ENCODE measurements at places on chromosomes 2 and 18. TPM values are rescaled to one million over a fixed set of nuclear protein-coding genes. Genes with fewer than 3 reads are reported as not detected.

Gene ZFAND2B
- 41.6 TPM for total RNA-seq

Gene CTAGE1
- 0.10 TPM for total RNA-seq

Gene GRB14
- 2.0 TPM for total RNA-seq

Gene DUSP19
- total RNA-seq = 0.42 TPM

Gene LDLRAD4
- total RNA-seq = 50.9 TPM

Gene ELOA2
- total RNA-seq = under 0.01 TPM

Gene ACTG2
- 0.10 TPM for total RNA-seq

Gene KCNS3
- not detected for total RNA-seq

Gene PTPRN
- total RNA-seq = 1.3 TPM

Gene TEX44
- not detected for total RNA-seq

Gene UGT1A5
- not detected for total RNA-seq

Gene MRPS5
- 14.5 TPM for total RNA-seq

Gene ATP6V1C2
- total RNA-seq = not detected

Gene MYO3B
- total RNA-seq = 0.21 TPM

Gene C2orf66
- total RNA-seq = not detected

Gene ASPRV1
- 0.84 TPM for total RNA-seq
